ENCODE measurements at places on chromosomes 13 and 19.

- no peak for DNase-seq
Observed at GRCh38 chr13:84025824-84026223, 143.6 kb upstream of the SLITRK1 start.

GRCh38 chr13:20099319-20099718, 61.5 kb downstream of the GJA3 start:
- DNase-seq: no peak

GRCh38 chr19:42176990-42177685, 40.3 kb downstream of the DEDD2 start:
- peak; percentile 65 for DNase-seq

DNA sequence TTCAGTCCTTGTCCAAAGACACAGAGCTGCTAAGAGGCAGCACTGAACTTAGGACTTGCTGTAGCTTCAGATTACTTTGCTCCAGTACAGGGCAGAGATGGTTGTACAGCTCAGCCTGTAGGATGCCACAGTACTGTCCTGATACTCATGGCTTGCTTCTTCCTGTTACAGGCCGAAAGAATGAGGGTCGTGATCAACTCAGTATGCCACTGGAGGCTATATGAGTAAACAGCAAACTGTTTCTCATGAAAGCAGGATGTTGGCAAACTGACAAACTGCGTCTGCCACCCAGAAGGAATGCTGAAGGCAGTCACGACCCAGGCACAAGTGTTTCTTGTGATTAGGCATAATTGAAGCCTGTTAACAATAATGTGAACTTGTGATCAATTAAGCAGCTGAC, 2.8 kb downstream of the ZNF749 start:
- no peak for DNase-seq

DNA sequence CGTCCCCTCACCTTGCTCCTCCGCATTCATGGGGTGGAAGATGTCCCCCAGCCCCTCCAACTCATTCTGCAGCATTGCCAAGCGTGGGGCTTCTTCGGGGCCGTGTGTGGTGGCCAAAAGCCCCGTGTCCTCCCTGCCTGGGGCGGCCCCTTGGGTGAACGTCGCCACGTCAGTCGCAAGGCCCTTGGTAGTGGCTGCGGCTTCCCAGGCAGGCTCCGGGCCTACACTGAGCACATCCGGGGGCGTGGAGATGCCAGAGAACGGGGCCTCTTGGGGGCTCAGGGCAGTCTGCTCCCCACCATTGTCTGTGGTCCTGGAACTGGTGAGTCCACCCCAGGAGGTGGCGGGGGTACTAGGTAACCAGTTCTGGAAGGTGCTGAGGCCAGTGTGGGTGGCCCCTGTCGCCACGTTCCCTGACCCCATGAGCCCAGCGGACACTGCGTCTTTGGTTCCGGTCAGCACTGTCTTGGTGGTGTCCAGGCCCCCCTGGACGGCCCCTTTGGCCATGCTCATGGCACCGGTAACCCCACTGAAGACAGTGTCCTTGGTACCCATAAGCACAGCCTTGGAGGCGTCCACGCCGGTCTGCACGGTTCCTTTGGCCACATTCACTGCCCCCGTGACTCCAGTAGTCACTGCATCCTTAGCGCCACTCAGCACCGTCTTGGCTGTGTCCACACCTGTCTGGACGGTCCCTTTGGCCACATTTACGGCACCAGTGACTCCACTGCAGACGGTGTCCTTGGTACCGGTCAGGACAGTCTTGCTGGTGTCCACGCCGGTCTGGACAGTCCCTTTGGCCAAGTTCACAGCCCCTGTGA, 7.6 kb downstream of the PLIN4 start:
- DNase-seq: no peak

DNA sequence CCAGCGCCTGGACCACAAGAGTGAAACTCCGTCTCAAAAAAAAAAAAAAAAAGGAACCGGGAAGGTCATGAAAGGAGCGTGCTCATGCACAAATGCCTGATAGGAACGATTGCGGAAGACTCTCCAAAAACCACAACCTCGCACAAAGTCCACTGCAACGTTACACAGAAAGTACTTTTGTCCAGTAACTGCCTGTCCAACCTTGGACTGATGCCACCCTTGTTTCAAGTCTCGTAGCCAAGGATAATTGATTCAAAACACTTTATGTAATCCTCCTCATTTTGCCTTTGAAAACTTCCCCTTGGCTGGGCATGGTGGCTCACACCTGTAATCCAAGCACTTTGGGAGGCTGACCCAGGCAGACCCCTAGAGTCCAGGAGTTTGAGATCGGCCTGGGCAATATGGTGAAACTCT, 13.7 kb downstream of the LGALS7 start:
- DNase-seq: no peak

DNA sequence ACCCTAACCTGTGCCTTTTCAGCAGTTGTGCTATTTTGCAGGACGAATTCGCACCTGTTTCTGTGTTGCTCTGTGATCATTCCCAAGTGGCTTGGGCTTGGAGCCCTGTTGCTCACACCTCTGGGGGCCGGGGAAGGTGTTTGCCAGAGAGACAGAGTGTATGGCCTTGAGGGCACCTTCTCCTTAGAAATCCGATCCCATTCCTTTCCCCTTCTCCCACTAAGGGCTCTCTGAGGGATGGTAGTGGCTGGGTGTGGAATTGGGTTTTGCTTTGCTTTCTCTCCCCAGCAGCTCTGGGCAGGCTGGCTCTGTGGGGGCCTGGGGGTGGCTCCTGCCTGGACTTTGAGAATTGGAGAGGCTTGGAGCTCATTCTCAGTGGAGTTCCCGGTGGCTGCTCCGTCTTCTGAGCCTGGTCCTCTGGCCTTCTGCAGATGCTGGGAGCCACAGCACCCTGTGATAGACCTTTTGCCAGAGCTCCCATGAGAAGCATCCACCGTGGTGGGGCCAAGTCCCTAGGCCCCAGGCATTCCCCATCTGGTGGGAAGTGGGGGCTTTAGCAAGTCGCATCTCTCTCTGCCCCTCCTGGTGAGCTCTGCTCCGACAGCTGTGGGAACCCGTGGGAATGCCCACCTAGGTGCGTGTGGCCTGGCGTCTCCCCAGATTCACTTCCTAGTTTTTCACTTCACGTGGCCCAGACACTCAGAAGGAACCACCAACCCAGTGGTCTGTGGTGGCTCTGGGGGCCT, 26.1 kb downstream of the ATP11A start:
- no peak for DNase-seq

GRCh38 chr13:78742659-78743058, 83.7 kb upstream of the OBI1 start:
- DNase-seq: peak; percentile 41

- DNase-seq: no peak
Observed at GRCh38 chr13:93304868-93305613, 78.4 kb downstream of the GPC6 start.

GRCh38 chr13:48851707-48852106, 124.0 kb upstream of the FNDC3A start:
- no peak for DNase-seq

DNA sequence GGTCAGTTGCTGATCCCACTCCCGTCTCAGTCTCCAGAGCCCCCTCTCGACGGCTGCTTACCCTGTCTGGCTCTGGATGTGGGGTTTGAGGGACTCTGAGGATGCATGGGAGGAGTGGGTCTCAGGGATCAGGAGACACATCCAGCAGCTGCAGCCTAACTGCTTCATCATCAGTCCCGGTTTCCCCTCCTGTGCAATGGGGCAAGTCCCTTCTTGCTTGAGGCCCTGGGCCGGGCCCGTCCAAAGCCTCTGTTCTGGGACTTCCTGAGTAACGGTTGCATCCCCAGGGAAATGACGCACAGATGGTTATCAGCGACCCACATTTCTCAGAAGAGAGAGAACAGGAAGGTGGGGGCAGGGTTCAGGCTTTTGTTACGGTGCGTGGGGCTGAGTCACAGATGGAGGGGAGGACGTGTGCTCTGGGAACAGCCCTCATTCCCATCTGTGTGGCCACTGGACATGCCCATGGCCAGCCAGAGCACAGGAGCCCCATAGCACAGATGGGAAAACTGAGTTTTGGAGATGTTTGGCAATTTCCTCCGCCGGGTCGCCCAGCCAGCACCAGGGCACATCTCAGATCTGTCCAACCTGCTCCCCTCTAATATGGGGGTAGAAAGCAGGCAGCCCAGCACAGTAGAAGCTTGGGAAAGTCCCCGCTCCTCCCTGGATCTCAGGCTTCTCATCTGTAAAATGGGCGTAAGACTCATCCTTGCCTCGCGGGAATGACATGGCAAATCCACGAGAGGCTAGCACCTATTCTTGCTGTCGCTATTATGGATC, 19.3 kb downstream of the GNA15 start:
- peak; percentile 78 for DNase-seq

- DNase-seq: no peak
Observed at GRCh38 chr13:23828866-23829265, 60.3 kb downstream of the MIPEP start.

DNA sequence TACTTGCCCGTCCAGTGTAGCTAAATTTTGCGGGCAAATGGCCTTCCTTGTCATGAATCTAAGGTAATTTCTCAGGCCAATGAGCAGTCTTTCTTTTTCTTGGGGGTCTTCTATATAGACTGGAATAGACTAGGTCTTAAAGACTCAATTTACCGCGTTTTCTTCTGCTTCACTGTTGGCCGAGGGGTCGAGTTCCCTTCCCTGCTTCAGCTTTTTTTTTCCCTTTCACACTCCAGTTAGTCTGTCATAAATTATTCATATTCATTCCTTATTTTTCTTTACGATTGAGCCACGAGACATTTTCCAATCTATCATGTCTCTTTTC, 276 bp downstream of the ALG11 start:
- no peak for DNase-seq

- DNase-seq: no peak
Observed at GRCh38 chr13:58190577-58190976, 559.0 kb downstream of the PCDH17 start.

All from NCI-H1436 treated with DMSO at 0.1 percent for 48 hours (cell line).